Uterus (tissue), 4 donors: ENCODE measurements at places on chromosomes 7 and 10. TPM values are rescaled to one million over a fixed set of nuclear protein-coding genes. Genes with fewer than 3 reads are reported as not detected.

DNA sequence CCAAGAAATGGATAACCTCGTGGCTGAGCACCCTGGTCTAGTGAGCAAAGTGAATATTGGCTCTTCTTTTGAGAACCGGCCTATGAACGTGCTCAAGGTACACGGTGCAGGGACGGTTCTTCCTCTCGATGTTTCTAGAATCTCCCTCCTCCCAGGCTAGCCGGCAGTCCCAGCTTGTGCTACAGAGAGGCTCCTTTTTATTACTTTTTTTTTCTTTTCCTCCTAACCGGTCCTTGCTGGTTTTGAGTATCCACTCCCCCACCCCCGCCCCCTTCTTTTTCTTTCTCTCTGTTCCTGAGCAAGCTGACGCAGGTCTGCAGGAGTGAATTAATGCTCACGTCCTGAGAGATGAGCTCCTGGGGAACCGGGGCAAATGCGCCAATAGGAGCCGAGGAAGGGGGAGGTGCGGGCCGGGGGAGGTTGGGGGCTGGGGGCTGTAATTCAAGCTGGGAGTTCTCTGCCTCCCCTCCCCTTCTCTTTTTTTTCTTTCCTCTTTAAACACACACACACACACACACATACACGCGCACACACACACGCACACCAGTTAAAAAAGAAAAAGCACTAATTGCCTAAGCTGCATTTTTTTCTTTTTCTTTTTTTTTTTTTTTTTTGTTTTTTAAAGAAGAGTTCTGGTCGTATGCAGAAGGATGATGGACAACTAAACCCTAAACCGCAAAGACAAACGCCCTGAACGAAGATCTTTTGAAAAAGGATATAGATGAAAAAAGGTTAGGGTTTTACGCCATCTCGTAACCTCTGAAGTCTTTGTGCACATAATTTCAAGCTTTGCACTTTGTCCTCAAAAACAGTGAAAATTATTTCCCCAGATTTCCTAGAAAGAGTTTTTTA lies 6.6 kb downstream of the CPA2 start:
- peak; percentile 68 for DNase-seq
- peak overlapping the region; percentile 28 for H3K4me3 ChIP-seq
- H3K27me3 ChIP-seq = no peaks in the 10 kb centered on the region
- no peaks in the 10 kb centered on the region for H3K36me3 ChIP-seq

DNA sequence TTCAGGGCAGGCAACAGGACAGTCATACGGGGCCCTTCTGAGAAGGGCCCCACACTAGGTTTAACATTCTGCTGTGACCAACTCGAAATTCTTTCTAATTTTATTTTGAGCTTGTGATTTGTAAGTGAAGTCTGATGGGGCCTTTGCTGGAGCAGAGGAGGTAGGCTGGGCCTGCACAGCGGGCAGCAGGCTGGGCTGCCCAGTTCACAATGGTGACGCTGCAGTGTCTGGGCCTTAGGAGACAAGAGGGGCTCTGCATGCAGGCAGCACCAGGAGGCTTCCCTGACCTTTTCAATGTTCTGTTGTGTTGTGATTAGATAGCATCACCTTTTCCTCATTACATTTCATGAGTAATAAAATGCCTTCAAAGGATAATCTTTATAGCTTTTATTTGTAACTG lies 175.1 kb downstream of the CXCL12 start:
- no peak for DNase-seq
- H3K4me1 ChIP-seq = no peaks in the 10 kb centered on the region
- H3K27ac ChIP-seq = no peak overlapping the region
- no peaks in the 10 kb centered on the region for H3K27me3 ChIP-seq
- no peak overlapping the region for H3K4me3 ChIP-seq
- no peaks in the 10 kb centered on the region for H3K36me3 ChIP-seq

DNA sequence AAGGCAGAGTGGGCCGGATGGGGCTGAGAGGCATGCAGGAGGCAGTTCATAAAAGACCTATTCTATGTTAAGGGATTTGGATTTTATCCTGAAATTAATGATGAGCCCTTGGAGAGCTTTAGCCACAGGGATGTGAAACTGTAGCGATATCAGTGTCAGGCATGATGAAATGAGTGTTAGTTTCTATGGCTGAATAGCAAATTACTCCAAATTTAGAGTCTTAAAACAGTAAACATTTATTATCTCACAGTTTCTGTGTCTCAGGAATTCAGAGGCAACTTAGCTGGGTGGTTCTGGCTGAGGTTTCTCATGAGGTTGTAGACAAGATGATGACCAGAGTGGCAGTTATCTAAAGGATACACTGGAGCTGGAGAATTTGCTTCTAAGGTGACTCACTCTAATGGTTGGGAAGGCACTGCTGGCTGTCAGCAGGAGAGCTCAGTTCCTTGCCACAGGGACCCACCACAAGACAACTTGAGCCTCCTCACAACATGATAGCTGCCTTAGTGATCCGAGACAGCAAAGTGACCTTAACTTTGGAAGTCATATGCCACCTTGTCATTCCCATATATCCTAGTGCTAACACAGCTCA lies 36.7 kb upstream of the SFTPD start:
- no peak overlapping the region for H3K27ac ChIP-seq
- no peak overlapping the region for H3K4me3 ChIP-seq
- H3K27me3 ChIP-seq = no peaks in the 10 kb centered on the region
- H3K4me1 ChIP-seq = no peaks in the 10 kb centered on the region
- no peaks in the 10 kb centered on the region for H3K36me3 ChIP-seq

DNA sequence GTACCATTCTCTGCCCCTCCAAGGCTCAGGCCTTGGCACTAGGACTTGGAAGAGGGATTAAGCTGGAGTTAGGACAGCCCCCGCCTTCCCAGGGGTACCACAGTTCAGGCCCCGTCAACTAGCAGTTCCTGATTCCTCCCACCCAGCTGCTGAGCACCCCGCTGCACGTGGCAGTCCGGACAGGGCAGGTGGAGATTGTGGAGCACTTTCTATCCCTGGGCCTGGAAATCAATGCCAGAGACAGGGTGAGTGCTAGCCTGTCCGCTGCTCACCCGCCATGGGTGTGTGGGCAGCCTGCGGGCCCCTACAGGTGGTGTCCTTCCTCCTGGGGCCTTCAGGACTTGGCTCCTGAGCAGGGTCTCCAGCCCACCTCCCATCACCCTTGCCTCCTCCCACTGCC lies 2.0 kb upstream of the HOGA1 start:
- no peaks in the 10 kb centered on the region for H3K27me3 ChIP-seq
- no peaks in the 10 kb centered on the region for H3K4me1 ChIP-seq
- no peaks in the 10 kb centered on the region for H3K36me3 ChIP-seq

DNA sequence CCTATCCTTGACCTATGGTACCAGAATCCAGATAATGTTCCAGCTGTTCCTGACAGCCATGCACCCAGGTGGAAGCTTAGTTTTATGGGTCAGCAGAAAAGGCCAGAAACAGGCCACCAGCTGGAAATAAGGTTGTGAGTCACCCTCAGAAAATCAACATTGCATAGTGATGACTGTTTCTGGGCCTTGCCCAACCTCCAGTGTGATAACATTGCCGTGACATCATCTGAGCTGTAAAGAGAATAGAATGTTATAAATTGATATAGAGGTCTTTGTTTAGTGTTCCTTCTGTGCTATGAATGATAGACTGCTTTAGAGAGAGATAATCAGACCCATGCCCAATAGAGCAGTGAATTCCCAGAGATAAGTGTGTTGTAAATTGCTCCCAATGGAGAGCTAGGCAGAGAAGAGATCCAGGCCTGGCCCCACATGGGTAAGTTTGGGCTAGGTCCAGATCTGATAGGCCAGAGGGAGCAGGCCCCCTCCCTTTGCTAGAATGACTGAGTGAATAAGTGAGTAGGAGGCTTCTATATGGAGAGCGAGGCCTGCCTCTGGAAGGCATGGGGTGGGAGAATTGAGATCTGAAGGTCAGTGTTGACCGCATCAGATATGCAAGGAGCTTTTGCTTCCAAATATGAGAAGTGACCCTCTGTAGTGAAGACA lies 14.2 kb upstream of the HPS1 start:
- H3K4me1 ChIP-seq = no peaks in the 10 kb centered on the region
- no peaks in the 10 kb centered on the region for H3K27me3 ChIP-seq
- peak; percentile 56 for DNase-seq
- H3K27ac ChIP-seq = peak overlapping the region; percentile 67
- H3K36me3 ChIP-seq = no peaks in the 10 kb centered on the region

CYP3A4 gene
- total RNA-seq = not detected

- peak; percentile 50 for DNase-seq
- no peaks in the 10 kb centered on the region for H3K36me3 ChIP-seq
- no peaks in the 10 kb centered on the region for H3K4me1 ChIP-seq
- H3K4me3 ChIP-seq = no peak overlapping the region
Observed at GRCh38 chr7:4799508-4800268, 24.3 kb downstream of the AP5Z1 start.

DNA sequence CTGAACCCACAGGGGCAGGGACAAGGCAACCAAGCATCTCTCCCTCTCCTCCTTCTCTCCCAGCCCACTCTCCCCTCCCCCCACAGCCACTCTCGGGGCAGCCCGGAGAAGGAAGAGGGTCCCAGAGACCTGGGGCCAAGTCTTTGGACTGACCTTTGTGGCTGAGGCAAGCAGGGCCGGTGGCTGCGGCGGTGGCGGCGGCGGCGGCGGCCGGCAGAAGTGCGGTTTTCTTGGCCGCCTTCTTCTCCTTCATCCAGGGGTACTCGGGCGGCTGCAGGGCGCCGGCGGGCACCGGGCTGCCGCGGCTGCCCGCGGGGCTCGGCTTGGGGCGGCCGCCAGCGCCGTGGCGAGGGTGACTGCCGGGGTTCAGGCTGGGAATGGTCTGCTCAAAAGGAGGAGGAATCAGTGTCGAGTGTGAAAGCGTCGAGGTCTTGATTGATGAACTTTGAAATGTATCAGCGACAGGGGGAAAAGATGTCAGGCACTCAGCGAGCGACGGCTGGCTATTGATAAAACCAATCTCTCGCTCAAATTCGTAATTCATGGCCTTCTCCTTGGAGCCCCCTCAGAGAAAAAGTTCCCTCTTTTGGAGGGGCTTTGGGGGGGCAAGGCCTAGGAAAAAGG lies 414 bp downstream of the HOXA2 start:
- no peaks in the 10 kb centered on the region for H3K36me3 ChIP-seq
- DNase-seq = no peak
- peaks cover 11% of the 10 kb centered on the region for H3K4me1 ChIP-seq

DNA sequence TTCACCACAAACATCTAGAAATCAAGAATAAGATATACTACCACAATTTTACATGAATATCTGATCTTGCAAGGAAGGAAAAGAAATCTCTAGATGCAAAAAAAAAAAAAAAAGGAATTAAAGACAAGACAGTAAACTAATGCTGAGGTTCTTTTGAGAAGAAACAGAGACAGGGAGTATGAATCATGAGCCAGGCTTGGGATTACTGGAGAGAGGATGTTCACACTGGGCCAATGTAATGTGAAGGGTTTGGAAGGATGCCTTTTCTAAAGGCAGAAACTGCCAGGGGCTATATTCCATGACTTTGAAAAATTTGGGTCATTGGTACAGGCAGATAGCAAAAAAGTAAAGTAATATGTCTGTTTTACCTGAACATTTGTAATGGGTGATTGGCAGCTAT lies 573.0 kb upstream of the IGFBP3 start:
- no peaks in the 10 kb centered on the region for H3K36me3 ChIP-seq
- H3K27me3 ChIP-seq = no peaks in the 10 kb centered on the region
- H3K4me3 ChIP-seq = no peak overlapping the region
- H3K4me1 ChIP-seq = no peaks in the 10 kb centered on the region
- no peak overlapping the region for H3K27ac ChIP-seq

- no peaks in the 10 kb centered on the region for H3K4me1 ChIP-seq
Observed at GRCh38 chr7:83161186-83161585, 1.5 kb downstream of the PCLO start.

ZNF518A gene
- total RNA-seq = 25.6 TPM

TMEM139 gene
- total RNA-seq = 11.1 TPM

ERVW-1 gene
- total RNA-seq = not detected

- H3K36me3 ChIP-seq = no peaks in the 10 kb centered on the region
- no peak overlapping the region for H3K27ac ChIP-seq
- no peak for DNase-seq
- H3K4me1 ChIP-seq = no peaks in the 10 kb centered on the region
Observed at GRCh38 chr10:106947643-106948042, 216.9 kb downstream of the SORCS1 start.
